SIG-M5 (cell line): ENCODE measurements at places on chromosomes 4 and X.

GRCh38 chr4:151173871-151174270 is 74.4 kb downstream of the RPS3A start:
- DNase-seq: no peak

GRCh38 chrX:142680038-142680437 is 345.7 kb upstream of the SPANXN4 start:
- DNase-seq: no peak

DNA sequence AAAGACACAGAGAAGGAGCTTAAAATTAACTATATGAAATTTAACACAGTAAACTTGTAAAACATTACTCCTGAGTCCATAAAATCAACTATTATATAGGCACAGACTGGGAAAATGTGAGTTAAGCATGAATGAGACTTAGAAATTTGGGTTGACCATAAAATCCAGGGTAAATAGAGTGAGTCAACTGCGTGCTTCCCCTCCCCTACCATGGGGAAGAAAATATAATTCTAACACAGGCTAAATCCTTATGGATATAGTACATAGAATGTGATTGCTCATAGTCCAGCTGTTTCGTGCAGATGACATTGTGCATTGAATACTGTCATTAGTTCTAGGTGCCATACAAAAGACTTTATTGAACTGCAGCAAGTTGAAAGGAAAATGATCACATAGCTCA is 42.2 kb downstream of the KLHL5 start:
- DNase-seq: no peak

DNA sequence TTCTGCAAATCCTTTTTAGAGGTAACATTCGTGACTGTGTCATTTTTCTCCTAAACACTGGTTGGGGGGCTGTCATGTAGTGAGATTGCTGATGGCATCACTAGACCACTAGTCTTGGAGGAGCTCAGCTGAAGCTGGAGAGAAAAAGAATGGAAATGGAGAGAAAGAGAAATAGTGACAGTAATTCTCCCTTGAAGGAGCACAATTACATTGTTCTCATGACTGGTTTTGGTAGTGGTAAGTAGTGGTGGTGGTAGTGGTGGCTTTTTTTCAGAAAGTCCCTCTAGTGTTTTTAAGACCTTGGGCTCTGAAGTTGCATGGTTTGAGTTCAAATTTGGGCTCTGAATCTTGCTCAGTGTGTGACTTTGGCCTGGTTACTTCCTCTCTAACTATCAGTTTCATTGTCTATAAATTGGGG is 99.8 kb downstream of the LARP7 start:
- DNase-seq: no peak

DNA sequence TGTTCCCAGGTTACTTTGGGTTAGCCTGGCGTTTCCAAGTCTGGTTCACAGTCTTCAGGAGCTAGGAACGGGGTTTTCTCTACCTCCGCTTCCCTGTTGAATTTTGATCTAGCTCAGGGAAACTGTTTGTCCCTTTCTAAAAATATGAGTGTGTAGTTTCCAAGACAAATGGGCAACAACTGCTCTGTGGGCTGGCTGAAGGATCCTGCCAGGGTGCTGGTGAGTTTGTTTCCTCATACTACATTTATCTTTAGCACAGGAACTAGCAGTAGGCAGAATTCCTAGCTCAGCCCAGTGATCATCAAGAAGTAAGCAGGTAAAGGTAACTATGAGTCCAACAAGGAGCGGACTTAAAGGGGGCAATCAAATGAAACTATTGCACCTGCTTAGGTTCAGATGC is 13.3 kb upstream of the FAM47E start:
- DNase-seq: no peak

- DNase-seq: no peak
Measured at GRCh38 chrX:40154250-40154852, 56.6 kb upstream of the BCOR start.

DNA sequence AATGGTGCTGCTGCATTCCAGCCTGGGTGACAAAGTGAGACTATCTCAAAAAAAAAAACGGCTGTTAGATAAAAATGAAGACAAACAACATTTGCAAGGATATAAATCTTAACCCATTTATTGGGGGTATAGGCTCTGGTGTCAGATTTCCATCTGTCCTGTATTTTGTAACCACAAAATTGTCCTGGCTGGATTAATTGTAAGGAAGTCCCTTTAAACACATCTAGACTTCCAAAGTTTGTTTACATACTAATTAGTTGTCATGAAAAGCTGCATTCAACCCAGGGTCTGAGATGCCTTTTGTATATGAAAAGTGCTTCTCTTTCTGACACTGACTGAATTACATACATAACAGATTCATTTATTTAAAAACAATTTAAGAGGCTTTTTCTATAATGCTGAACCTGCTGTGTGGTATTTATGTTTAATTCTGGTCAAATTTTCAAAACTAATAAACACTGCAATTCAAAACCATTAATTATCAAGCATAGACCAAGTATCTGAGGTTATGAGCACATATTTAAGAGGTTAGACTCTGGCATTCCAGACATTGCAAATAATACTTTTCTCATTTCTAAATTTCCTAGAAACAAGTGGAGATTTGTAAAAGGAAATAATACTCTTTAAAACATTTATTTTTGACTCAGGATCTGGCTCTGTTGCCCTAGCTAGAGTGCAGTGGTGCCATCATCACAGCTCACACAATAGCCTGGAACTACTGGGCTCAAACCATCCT is 17.5 kb upstream of the UGDH start:
- DNase-seq: no peak

- no peak for DNase-seq
Measured at GRCh38 chrX:43560247-43560946, 95.7 kb upstream of the MAOA start.

- DNase-seq: no peak
Measured at GRCh38 chr4:143391895-143392294, 55.2 kb downstream of the GAB1 start.

GRCh38 chrX:8036914-8037313 is 109.7 kb upstream of the PNPLA4 start:
- no peak for DNase-seq

GRCh38 chr4:174538123-174538875 is 16.0 kb upstream of the HPGD start:
- no peak for DNase-seq

DNA sequence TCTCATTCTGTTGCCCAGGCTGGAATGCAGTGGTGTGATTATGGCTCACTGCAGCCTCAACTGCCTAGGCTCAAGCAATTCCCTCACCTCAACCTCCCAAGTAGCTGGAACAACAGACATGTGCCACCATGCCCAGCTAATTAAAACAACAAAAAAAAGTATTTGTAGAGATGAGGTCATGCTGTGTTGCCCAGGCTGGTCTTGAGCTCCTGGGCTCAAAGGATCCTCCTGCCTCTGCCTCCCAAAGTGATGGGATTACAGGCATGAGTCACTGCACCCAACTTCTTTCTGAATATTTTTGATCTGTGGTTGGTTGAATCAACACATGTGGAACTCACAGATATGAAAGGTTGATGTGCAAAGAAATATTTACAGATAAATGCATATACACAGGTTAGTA is 18.5 kb upstream of the SEPTIN11 start:
- DNase-seq: no peak

GRCh38 chr4:101042847-101043246 is 304.5 kb downstream of the PPP3CA start:
- no peak for DNase-seq

DNA sequence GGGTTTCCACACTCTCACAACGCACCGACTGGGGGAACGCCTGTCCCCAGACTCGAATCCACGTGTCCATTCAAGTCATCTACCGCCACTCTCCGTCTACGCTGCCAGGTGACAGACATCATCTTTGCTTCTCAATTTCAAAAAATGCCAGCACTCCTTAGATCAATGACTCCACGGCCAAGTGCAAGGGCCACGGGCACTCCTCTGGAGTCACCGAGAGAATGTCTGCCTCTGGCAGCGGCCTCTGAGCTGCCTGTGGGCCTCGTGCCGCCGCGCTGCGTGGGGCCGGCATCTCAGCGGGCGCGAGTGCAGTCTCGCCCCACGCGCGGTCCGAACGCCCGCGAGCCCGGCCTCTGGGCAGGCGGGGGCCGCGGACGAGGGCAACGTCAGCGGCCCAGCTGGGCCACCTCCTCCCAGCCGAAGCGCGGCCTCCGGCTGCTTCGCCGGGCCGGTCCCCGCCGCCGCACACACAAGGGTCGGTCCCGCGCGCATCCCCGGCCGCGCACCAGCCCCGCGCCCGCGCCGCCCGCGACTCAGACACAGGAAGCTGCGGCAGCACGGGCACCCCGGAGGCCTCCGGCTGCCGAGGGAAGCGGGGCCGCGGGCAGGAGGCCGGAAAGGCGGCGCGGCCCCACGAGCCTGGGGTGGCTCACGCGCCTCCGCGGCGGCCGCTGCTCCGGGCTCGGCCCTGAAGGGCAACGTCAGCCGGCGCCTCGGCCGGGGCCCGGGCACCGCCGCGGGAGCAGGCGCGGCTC is 450 bp downstream of the ACSL1 start:
- no peak for DNase-seq

GRCh38 chr4:79852305-79852730 is 220.7 kb downstream of the ANTXR2 start:
- DNase-seq: no peak

GRCh38 chrX:102669526-102669925 is 18.2 kb downstream of the GPRASP1 start:
- no peak for DNase-seq

DNA sequence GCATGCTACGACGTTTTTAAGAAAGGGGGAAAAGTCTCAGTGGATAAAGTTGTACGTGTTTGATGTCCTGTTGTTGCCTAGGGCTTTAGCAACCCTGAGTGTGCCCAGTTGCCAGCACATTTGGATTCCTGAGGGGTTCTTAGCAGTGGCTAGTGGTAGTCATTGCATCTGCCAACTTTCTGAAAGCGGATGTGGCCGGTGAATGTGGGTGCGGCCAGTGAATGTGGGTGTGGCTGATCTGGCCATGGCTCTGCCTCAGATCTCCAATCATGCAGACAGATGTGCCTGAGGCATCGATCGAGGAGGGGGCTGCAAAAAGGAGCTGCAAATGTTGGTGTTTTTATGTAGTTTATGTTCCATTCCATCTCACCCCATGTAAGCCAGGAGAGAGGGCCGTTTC is 41.5 kb upstream of the FAT1 start:
- DNase-seq: no peak

DNA sequence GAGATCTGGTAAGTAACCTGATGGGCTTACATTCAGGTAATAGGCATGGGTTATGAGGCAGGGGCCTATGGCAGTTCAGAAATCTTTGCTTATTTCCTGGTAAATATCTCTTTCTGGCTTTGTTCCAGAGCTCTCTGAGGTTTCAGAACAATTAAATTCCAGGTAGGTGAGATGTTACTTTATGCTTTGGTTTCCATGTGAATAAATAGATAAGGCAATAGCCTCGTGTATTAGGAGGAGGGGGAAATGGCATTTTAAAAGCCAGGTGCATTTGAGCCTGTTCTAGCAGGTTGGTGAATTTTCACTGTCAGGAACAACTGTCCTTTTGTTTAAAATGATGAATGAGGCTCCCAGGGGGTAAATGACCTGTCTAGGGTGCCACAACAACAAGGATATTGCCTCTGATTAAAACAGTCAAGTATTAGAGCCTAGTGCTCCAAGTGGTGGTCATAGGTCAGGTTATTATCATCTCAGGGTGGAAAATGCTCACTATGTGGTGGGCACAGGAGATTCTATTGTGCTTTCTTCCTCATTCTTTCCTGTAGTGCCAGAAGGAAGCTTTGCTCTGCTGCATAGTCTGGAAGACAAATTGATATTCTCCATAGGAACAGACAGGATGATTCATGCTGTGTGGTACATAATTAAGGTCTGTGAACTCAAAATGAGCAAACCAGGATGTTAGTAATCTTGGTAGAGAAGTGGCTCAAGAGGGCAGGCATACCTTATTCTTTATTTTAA is 296.2 kb downstream of the INPP4B start:
- no peak for DNase-seq

- no peak for DNase-seq
Measured at GRCh38 chr4:129839687-129840086, 743.7 kb downstream of the C4orf33 start.

DNA sequence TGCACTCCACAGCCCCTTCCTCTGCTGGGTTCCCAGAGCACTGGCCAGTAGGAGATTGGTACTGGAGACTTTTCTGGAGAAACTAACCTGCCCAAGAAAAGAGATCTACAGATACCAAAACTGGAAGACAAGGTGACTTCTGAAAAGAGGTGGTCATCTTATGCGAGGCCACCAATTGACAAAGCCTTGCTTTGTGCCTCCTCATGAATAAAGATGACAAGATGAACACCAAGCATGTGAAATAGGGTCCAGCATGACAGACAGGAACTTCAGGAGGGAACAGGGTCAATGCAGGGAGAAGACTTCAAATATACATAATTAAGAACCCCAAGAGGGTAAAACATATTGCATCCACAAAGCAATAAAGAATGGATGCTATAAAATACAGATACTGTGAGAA is 137.9 kb downstream of the APBB2 start:
- DNase-seq: no peak

GRCh38 chr4:186755550-186756519 is 32.2 kb upstream of the FAT1 start:
- DNase-seq: no peak

DNA sequence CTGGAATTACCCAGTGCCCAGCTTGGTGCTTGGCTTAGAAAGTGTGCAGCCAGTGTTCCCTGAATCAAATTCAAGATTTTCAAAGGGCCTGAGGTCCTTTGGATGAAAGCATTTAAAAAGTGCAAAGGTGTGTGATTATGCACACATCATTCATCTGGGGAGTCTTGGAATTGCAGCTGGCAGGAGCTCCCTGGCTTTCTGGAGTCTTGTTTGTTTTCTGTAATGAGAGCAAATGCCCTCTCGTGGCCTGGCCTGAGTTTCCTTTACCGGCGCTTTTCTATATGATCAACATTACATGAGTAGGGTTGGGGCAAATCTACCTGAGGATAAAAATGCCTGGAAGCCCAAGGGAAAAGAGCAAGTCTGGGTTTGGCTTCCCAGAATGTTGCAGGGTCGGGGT is 24.6 kb upstream of the SORCS2 start:
- no peak for DNase-seq

DNA sequence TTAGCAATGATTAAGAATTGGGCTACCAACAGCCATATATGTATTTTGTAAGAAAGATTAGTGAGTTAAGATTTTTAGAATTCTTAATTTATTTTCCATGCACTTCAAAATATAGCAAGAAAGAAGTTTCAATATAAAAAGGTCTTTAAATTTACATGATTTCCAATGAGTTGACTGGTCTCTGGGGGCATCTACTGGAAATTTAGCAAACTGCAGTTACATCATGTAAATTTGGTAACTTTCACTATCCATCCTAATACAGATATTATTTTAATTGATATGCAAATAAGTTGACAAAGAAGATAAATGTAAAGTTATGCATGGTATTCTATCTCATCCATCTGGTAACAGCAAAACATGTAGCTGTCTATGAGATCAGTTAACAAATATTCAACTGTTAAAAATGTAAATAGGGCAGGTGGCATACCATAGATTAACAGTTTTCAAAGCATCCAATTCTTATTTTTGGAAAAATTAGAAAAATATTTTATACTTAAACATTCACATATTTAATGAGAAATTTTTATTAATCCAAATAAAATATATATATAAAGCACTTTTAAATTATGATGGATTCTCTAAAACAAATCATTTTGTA is 29.1 kb downstream of the TTC29 start:
- DNase-seq: no peak
